ENCODE measurements at places on chromosomes 6 and 20. TPM values are rescaled to one million over a fixed set of nuclear protein-coding genes. Genes with fewer than 3 reads are reported as not detected.

DNA sequence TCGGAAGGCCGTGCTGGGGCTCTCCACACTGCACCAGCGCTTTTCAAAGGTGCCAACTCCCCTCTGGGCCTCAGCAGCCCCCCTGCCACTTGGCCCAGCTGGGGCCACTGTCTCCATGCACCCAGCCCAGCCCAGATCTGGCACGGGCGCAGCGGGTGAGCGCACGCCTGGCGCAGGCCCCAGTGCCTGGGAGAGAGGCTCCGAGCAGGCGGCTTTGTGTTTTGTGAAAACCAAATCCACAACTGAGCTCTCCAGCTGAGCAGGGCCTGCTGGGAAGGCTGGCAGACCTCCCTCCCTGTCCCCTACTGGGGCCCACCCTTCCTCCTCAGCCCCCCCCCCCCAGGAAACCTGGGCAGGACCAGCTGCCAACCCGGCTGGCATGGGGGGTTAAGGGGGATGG is 17.0 kb downstream of the MDGA1 start:
- no peak for DNase-seq

PMEPA1 gene
- total RNA-seq = 47.7 TPM

HLA-DQB2 gene
- total RNA-seq = not detected

ASIP gene
- not detected for total RNA-seq

DNA sequence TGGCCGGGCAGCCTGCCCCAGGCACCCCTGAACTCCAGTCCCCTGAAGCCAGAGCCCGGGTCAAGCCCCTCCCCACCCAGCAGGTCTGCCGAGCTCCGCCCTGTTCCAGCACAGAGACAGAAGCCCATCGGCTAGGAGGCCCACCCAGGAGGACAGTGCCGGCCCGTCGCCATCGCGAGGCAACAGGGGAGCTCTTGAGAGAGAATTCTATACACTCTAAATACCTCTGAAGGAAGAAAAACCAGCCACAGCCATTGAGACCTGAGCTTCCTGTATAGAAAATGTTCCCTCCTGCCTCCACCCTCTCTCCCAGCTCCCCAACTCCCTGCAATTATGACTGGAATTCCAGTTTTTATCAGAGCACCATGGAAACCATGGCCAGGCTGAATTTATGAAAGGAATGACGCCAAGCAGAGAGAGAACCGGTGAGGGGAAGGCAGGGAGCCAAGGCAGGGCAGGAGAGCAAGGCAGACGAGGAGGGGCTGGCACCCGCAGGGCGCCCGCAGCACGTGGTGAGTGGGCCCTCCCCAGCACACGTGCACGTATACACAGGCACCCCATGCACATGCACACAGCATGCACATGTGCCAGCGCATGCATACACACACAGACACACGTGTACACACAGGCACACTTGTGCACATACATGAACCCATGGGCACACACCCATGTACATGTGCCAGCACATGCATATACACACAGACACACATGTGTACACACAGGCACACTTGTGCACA is 27.6 kb upstream of the MRGBP start:
- peak; percentile 85 for DNase-seq

- DNase-seq = peak; percentile 39
These were observed 20.1 kb downstream of the HLA-DMB start for GRCh38 chr6:32920715-32921114.

- DNase-seq = no peak
These were observed 28.9 kb downstream of the SNX5 start for GRCh38 chr20:17939622-17940223.

DNA sequence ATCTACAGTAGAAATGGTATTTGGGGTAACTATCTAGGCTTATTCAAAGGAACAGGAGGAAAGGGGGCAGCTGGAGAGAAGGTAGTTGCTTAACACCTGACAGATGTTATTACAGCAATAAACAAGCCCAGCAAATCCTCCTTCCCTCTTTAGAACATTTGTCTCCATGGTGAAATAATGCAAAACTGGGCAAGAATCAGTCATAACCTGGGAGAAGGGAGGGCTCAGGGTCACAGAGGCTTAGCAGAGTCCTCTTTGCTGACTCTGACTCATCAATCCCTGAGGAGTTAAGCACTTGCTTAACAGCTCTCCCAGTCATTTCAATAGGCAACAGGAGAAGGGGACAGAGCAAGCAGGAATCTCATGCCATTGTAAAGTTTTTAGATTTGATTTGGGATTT is 230.3 kb downstream of the IBTK start:
- peak; percentile 16 for DNase-seq

SCUBE3 gene
- not detected for total RNA-seq

DNA sequence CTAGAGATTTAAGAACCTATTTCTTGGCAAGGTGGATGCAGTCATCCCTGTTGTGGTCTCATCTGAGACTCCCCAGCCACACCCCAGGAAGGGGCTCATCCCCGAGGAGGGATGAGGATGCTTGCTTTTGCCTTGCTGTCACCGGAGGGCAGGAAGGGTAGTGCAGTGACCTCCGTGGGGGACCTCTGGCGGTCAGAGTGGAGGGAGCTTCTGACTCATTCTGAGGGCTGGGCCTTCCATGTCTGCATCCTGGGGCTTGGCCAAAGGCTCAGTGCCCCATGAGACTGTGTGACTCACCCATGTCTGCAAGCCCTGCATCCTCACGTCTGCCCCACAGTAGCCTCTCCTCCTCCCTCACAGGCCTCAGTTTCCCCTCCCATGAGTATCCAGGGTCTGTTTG is 38.7 kb downstream of the UQCC2 start:
- peak; percentile 78 for DNase-seq

SLC13A3 gene
- not detected for total RNA-seq

- DNase-seq = peak; percentile 33
These were observed 1.0 kb downstream of the SRXN1 start for GRCh38 chr20:651713-652614.

DNA sequence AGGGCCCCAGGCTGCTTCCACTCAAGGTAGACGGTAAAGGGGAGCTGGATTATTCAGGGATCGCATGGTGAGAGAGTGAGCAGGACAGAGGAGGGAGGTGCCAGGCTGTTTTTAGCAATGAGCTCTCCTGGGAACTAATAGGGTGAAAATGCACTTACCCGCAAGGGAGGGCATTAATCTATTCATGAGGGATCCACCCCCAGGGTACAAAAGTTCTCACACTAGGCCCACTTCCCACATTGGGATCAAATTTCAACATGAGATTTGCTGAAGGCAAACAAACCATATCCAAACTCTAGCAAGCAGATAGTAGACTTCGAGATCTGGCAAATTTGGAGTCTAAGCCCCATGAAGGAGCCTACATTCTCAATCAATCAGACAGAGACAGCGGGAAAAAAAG is 408.6 kb downstream of the RNF144B start:
- no peak for DNase-seq

CLPSL1 gene
- total RNA-seq = not detected

DNA sequence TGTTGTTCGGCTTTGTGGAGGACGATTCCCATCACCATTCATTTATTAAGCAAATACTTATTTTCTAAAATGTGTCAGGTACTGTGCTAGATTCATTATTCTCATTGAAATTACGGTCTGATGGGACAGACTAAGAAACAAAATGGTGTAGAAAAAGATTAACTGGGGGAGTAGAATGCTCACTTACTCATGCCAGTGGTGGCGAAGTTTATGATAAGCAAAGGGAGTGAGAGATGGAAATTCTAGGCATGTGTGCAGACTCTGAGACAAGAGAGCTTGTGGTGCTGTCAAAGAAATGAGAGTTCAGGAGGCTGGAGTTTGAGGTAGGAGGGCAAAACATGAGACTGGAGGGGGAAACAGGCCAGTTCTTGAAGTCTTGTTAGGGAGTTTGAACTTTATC is 896 bp downstream of the RPP21 start:
- DNase-seq = no peak

DNA sequence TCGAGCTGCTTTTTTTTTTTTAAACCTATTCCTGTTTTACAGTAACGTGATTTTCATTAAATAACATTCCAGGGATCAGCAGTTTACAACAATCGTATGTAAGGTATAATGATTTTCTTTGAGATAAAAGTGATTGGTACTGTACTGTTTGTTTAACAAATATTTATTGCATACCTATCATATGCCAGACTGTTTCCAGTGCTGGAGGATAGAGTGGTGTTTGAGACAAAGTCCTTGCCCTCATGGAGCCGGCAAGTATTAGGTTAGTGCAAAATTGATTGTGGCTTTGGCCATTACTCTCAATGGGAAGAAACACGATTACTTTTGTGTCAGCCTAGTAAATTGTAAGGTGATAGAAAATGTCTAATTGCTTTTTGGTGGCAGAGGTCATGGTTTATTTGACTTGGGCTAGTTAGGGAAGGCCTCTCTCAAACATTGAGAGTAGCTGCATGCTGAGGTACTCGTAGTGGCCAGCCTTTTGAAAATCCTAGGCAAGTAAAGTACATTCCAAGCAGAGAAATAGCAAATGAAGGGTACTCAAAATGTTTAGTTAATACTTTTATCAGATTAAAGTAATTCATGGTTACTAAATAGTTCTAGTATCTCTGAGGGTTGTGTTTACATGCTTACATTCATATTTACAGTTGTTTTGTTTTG is 35.6 kb downstream of the PHF3 start:
- no peak for DNase-seq

HLA-DPB1 gene
- not detected for total RNA-seq

DNA sequence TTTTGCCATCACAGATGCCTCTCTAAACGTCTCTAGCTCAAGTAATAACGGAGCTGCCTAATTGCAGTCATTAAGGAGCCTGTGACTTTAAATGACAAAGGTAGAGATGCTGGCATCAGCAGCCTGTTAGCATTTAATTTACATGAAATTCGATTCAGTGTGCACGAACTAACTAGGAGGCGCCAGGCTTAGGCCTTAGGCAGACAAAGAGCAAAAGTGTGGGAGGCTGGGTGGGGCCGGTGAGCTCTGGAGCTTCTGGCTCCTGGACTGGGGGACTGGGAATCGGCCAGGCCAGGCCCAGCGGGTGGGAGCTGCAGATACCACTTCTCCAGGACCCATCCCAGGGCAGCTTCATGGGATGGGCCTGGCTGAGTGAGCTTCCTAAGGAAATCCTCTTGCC is 170.0 kb upstream of the AGPAT4 start:
- no peak for DNase-seq

PRR18 gene
- total RNA-seq = 0.05 TPM

- no peak for DNase-seq
These were observed 54.4 kb downstream of the JAG1 start for GRCh38 chr20:10619427-10619826.

DNA sequence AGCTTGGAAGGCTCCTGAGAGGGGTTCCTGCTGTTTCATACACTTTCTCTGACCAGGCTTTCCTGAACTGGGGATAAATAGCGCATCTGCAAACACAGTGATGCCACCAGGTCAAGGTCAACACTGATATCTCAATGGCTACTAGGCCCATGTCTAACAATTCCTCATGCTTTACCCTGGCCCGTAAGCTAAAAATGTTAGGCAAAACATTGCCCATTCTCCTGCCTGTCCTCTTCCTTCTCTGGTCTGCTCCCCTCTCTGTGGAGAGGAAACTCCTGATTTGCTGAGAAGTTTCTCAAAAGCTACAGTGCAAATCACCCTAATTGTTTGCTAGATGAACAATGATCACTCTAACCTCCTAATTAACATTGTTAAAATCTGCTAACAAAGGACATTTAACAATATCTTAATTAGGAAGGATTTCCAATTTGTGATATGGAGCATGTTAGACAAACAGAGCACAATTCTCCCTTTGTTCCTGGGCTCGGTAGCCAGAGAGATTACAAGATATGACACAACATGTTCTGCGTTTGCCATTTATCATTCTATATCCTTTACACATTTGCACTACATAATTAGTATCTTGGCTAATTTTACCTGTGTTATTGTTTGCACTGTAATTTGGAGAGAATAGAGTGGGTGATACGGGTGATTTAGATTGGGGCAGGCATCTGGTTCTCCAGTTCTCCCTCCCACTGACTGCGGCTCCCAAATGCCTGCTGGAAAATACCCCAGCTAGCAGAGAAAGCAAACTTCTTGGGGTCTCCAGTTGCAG is 266.8 kb downstream of the CD83 start:
- no peak for DNase-seq

GRCh38 chr20:43755390-43755789 is 28.6 kb upstream of the GTSF1L start:
- DNase-seq = no peak

- DNase-seq = no peak
These were observed 6.0 kb downstream of the NUS1 start for GRCh38 chr6:117681162-117681741.

MAP1LC3A gene
- 9.3 TPM for total RNA-seq

DNA sequence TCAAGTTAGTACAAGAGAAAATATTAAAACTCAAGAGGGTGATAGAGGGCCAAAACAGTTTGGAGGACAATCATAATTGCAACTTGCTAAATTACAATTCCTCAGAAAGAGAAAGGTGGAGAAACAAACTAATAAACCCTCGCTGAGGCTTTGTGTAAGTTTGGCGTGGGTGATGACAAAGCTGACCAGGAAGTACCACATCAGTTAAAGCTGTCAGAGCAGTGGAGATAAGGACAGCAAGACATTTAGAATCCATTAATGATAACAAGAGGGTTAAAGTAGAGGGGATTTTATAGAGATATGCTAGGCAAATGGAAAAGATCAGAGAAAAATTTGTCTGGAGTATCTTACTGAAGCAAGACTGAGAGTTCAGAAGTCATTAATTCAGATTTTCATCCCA is 334.4 kb downstream of the TFAP2B start:
- no peak for DNase-seq

GRCh38 chr6:42436825-42437224 is 14.9 kb downstream of the TRERF1 start:
- DNase-seq = no peak

- DNase-seq = peak; percentile 61
These were observed 94.9 kb upstream of the ADGRF1 start for GRCh38 chr6:47137073-47137472.

GRCh38 chr6:13678255-13678983 is 33.2 kb downstream of the RANBP9 start:
- no peak for DNase-seq

- DNase-seq = no peak
These were observed 79.2 kb upstream of the BACH2 start for GRCh38 chr6:90375681-90376439.

DNA sequence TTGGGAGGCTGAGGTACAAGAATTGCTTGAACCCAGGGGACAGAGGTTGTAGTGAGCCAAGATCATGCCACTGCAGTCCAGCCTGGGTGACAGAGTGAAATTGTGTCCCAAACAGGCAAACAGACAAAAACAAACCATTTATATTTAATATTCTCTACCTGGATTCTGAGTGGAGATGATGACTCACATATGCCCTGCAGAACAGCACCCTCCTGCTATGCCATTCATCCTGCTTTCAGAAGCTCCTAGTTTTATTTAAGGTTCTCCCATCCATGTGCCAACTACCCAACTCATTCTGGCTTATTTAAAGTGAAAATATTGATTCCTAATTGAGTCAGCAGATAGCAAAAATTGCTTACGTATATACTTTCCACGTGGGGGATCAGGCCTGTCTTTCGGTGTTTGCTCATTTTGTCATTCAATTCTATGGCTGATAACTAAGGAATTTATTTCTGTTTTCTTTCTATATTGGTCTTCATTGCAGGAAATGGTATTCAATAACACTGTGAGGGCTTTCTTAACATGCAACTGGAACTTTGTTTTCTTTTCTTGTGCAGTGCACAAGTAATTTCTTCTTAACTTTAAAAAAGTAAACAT is 459.1 kb upstream of the JAG1 start:
- no peak for DNase-seq

MICAL1 gene
- 26.4 TPM for total RNA-seq

ZNF334 gene
- total RNA-seq = 1.7 TPM

- no peak for DNase-seq
These were observed 90.0 kb upstream of the SLC35B3 start for GRCh38 chr6:8525370-8525769.

RBCK1 gene
- total RNA-seq = 208 TPM
